Fibroblast of gingiva (primary cell): ENCODE measurements at places on chromosomes 7 and 10.

- DNase-seq: no peak
Measured at GRCh38 chr7:157498657-157499056, 161.9 kb downstream of the DNAJB6 start.

DNA sequence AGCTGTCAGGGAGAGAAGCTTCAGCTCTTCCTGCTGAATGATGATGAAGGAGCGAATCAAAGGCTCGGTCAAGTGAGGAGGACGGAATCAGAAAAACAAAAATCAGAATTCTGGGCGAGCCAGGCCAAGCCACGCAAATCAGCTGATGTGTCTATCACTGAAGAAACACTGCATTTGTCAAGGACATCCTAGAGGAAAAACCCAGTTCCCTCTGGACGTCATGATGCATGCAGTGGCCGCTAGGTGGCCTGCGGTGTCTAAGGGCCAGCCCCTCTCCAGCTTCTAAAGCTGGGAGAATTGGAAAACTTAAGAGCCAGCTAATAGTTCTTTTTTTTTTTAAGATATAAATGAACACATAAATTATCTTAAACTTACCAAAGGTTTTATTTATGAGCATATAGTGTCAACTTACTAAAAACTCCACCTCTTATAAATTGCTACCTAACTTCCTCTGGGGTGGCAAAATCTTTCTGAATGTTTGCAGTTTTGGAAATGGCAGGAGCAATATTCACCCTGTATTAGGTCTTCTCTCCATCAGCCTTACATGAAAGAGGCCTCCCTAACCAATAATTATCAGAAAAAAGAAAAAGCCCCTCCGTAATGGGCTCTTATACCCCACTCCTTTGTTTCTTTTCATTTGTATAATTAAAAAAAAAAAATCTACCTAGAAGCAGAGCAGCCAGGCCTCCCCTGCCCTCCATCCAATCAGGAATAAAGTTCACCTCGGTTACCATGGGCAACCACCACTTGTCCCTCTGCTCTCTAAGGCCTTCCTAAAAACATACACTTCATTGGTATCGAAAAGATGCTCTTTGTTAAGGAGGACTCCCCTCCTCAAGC, 186.8 kb downstream of the USP6NL start:
- DNase-seq: peak; percentile 34

DNA sequence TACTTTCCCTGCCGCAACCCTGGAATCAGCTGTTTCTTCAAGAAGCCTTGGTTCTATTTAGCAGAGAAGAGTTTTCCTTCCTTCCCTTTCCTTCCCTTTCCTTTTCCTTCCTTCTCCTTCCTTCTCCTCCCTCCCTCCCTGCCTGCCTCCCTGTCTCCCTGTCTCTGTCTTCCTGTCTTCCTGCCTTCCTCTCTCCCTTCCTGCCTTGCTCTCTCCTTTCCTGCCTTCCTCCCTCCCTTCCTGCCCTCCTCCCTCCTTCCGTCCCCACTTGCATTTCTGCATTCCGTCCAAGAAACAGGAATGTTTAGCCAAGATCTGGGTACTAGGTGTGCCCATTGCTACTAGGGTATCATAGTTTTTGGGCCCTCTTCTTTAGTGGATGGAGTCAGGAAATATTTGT, 21.9 kb downstream of the SND1 start:
- DNase-seq: peak; percentile 5

GRCh38 chr10:91479583-91479982, 69.4 kb downstream of the HECTD2 start:
- DNase-seq: no peak
